ENCODE measurements at places on chromosomes 4 and X. TPM values are rescaled to one million over a fixed set of nuclear protein-coding genes. Genes with fewer than 3 reads are reported as not detected.

PIN4 gene
- total RNA-seq, result 9.6 TPM

CT45A10 gene
- not detected for total RNA-seq

GLRA3 gene
- total RNA-seq, result not detected

RHOXF2B gene
- not detected for total RNA-seq

CACNA1F gene
- 0.50 TPM for total RNA-seq

TCEAL6 gene
- total RNA-seq, result not detected

ESX1 gene
- not detected for total RNA-seq

PLAC8 gene
- total RNA-seq, result 533 TPM

CFAP99 gene
- total RNA-seq, result not detected

PRIMPOL gene
- 17.4 TPM for total RNA-seq

JADE3 gene
- 0.58 TPM for total RNA-seq

TMSB15C gene
- total RNA-seq, result 4.1 TPM

CCDC110 gene
- not detected for total RNA-seq
